T-helper 17 cell (primary cell): ENCODE measurements at places on chromosomes 16 and 17. TPM values are rescaled to one million over a fixed set of nuclear protein-coding genes. Genes with fewer than 3 reads are reported as not detected.

SPATA22 gene
- 0.22 TPM for total RNA-seq

AIPL1 gene
- not detected for total RNA-seq

SPNS2 gene
- 0.73 TPM for total RNA-seq

TGFB1I1 gene
- 0.35 TPM for total RNA-seq

ZNF469 gene
- 0.55 TPM for total RNA-seq

MYH13 gene
- total RNA-seq, result not detected

CAMKK1 gene
- 5.9 TPM for total RNA-seq

GSE1 gene
- total RNA-seq, result 40.9 TPM

NLRC3 gene
- 71.7 TPM for total RNA-seq
